Ovary (tissue), 10 donors: ENCODE measurements at places on chromosomes 13 and 19.

- no peak for DNase-seq
Measured at GRCh38 chr19:4430760-4431159, 26.8 kb downstream of the UBXN6 start.

DNA sequence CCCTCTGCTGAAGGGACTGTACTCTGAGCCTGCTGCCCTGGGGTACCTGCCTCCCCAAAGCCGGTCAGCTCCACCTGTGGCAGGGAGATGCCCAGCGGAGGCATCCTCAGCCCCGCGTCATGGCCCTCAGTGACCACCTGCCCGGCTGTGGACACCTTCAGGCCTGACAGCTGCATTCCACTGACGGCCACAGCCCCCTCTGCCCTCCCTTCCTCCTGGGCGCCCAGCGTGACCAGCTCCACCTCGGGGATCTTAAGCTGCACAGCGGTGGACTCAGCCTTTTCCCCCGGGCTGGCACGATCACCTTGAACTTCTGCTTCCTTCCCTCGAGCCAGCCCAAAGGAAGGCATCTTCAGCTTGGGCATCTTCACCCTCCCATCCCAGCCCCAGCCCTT lies 4.8 kb upstream of the HIPK4 start:
- DNase-seq: no peak

DNA sequence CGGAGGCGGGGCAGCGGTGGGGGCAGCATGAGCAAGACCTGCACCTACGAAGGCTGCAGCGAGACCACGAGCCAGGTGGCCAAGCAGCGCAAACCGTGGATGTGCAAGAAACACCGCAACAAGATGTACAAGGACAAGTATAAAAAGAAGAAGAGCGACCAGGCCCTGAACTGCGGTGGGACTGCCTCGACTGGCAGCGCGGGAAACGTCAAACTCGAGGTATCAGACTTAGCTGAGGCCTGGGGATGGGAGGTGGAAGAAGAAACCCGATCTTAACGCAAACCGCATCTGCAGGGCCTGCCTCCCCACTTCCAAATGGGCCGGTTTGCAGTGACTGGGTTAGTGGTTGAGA lies 693 bp downstream of the RFXAP start:
- DNase-seq: no peak

- DNase-seq: no peak
Measured at GRCh38 chr13:39506559-39507390, 96.2 kb downstream of the LHFPL6 start.

- DNase-seq: no peak
Measured at GRCh38 chr13:99280166-99280565, 22.0 kb upstream of the GPR18 start.

DNA sequence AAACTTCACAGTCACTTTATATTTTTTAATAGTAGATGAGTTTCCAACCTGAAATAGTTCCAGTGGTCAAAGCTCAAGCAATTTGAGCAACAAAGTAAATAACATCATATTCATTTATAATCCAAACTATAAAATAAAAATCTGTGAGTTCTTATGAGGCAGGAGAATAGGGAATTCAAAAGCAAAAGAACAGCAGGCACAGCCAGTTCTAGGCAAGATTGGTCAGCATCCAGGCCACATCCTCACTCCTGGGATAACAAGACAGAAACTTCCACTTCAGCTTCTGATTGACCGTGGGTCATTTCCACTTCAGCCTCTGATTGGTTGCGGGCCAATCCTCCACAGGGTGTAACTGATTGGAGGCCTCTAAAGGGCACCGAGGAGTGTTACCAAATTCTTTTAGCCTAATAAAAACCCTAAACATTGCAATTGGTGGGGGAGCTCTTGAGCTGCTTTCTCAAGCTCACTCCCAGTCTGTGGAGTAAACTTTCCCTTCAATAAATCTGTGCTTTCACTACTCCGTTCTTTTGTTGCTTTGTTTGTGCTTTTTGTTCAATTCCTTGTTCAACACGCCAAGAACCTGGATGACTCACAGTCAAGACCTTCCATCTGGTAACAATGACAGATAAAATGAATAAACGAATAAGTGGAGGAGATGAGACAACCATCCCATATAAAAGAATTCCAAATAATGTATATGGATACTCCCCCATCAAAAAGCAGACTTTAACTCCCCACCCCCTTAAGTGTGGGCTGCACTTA lies 42.6 kb upstream of the AMER2 start:
- DNase-seq: no peak

DNA sequence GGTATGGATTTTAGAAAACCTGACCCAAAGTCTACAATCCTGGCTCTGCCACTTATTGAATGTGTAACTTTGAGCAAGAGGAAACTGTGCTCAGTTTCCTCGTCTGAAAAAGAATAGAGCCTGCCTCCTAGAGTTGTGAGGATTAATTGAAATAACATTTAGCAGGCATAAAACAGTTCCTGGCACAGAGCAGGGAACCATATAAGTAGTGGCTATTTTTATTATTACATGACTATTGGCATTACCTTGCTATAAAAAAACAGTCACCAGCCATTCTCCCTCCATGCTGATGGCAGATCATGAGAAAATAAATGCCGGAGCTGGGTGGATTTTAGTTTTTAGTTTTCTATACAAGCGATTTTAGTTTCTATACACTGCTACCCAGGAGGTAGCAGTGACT lies 5.8 kb downstream of the DOCK9 start:
- no peak for DNase-seq

- no peak for DNase-seq
Measured at GRCh38 chr13:58254943-58255342, 623.4 kb downstream of the PCDH17 start.

DNA sequence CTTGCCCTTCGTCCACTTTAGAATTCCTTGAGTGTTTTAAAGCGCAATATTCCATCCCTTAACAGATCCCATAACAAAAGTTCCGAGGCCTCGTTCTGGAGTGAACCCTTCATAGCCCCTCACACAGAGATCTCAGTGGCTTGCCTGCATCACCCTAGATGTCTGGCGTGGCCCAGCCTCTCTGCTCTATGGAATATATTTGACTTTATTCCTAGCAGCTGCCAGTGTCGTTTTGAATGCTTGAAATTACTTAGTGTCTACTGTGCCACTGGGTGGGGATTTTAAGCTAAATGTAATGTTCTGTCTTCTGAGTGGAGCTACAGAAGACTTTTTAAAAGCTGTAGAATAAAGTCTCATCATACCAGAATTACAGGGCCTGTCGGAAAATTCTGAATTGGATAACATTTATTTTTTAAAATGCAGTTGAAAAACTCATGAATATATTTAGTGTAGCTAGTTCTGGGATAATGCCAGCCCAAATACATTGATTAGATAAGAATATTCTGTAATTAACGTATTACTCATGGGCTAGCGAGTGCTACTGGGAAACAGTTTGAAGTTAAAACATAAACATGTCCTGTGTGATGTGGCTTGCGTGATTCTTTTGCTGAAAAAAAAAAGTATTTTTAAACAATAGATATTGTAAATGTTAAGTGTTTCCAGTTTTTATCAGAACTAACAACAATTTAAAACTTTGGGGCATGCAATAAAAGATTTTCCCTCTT lies 111.8 kb downstream of the ESD start:
- no peak for DNase-seq

DNA sequence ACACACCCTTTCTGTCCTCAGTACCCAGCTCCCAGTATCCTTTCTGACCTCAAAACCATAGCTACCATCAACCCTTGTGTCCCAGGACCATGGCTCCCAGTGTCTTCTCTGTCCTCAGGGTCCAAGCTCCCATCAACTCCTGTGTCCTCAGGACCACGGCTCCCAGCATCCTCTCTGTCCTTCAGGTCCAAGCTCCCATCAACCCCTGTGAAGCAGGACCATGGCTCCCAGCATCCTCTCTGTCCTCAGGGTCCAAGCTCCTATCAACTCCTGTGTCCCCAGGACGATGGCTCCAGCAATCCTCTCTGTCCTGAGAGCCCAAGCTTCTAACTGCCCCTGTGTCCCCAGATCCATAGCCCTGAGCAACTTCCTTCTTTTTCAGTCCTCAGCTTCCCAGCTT lies 1.7 kb upstream of the CADM4 start:
- DNase-seq: no peak

GRCh38 chr13:109095126-109095525 lies 465.7 kb downstream of the MYO16 start:
- no peak for DNase-seq

- DNase-seq: no peak
Measured at GRCh38 chr19:13138916-13139198, 11.3 kb downstream of the STX10 start.

DNA sequence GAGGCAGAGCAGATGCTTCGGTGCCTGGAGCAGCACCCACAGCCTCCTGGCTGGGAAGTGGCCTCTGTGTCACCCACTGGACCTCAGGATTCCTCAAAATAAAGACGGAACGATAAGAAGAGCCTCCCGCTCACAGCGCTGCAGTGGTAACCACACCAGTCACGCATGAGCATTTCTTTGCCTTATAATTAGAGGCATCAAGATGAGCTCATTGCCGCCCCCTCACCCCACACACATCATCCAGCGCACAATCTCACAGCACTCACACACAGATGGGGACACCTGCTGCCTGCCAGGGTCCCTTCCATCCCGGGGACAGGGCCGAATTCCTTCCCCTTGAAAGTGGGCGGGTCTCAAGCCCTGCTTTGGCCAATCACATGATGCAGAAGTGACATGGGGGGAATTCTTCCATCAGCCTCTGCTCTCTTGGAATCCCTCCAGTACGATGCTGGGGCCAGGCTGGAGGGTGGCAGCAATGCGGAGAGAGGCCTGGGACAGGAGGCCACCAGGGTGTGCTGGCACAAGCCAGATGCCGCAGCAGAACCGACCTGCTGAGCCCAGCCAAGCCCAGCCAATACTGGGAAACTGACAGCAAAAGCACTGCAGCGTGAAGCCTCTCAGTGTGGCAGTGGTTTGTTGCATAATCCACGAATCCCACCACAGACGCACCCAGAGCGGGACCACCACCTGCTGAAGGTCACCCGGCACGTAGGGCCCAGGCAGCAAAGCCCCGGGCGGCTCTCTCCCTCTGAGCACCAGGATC lies 16.0 kb downstream of the PIP5K1C start:
- DNase-seq: no peak

GRCh38 chr13:99370481-99371275 lies 63.5 kb upstream of the GPR183 start:
- no peak for DNase-seq

GRCh38 chr19:20039203-20039723 lies at the start of gene ZNF682:
TSS of gene ZNF682 (minus strand) at chr19:20039505. CDS start at chr19:20039345, 160 bp downstream.
- DNase-seq: peak; percentile 92

GRCh38 chr19:3720349-3720917 lies 12.2 kb downstream of the TJP3 start:
- no peak for DNase-seq

DNA sequence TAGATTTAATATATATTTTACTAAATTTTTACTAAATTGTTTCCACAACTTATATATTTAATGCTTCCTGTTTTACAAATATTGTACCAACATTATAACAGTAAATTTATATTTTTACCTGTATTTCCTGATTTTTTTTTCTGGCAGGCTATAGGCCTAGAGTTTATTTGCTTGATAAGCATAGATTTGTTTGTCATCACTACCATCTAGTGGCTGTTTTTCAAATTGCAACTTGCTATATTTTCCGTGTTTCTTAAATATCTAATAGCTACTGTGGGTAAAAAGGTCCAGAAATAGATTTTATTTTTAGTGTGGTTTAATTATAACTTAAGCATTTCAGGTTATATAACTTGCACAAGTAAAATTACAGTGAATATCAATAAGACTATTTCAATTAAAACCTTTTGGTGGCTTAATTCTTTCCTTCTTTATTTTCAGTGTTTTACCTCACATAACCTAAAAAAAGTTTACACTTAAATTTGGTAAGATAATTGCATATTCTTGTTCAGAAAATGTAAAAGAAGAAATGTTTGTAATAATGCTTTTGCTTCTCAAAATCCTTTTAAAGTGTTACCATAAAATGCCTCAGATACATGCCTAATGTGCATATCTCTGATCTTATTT lies 60.6 kb downstream of the NDFIP2 start:
- no peak for DNase-seq

DNA sequence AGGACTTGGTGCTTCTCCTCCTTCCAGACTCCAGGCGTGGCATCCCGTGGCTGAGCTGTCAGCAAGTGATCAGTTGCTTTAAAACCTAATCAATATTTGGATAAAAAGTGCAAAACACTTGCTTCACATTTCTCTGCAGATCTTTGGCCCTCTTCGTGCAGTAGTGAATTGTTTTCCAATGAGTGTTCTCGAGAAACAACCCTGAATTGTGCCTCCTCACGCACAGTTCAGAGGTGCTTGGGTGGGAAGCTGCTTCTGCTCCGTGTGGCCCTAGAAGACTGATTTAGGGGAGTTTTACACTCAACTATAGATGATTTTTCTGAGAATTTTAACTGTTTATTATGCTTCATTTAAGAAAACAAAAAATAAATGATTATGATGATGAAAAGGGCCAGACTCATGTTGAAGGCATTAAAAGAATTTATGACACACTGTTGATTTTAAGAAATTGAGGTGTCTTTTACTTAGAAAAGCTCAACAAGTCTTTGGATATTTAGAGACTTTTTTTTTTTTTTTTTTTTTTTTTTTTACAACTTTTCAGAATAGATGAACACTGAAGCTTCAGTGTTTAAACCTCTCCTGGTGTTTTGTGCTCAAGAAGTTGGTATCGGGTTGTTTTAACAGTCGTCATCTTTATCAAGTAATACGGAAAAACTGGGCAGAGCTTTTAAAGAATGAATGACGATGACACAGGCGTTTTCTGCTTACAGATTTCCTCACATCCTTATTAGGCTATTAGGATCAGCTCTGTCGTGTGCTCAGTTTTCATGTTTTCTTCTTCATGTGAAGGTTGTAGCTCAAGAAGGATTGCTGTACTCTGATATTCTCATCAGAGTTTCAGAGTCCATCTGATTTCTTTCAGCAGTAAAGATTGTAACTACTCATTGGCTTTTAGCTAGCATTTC lies 39.5 kb upstream of the TEX29 start:
- no peak for DNase-seq

GRCh38 chr19:8081569-8082550 lies 29.3 kb downstream of the CCL25 start:
- DNase-seq: no peak

- DNase-seq: no peak
Measured at GRCh38 chr19:43420954-43421353, 6.3 kb downstream of the TEX101 start.

GRCh38 chr13:60562096-60562780 lies 165.2 kb downstream of the TDRD3 start:
- DNase-seq: no peak

DNA sequence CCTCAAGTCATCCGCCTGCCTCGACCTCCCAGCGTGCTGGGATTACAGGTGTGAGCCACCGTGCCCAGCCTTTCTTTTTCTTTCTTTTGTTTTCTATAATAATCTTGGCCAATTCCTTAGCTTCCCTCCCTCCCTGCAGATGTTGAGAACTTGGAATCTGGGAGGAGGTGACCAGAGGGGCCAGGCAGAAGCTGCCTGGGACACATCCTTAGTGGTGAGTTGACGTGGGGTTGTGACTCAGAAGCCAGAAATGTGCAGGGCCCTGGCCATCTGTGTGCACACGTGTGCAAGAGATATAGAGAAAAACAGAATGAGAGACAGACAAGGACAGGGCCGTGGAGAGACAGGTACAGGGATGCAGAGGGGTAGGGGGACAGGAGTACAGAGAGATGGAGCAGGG lies 154.3 kb downstream of the SIPA1L3 start:
- DNase-seq: no peak

- DNase-seq: no peak
Measured at GRCh38 chr13:110957181-110957884, 42.5 kb upstream of the ANKRD10 start.

- DNase-seq: no peak
Measured at GRCh38 chr19:7670790-7671189, 1.9 kb downstream of the RETN start.
